Tibial artery (tissue), 4 donors: ENCODE measurements at places on chromosomes 1 and 21.
A peak's percentile ranks its signal among the peaks of the same experiment; 100 is the strongest.

DNA sequence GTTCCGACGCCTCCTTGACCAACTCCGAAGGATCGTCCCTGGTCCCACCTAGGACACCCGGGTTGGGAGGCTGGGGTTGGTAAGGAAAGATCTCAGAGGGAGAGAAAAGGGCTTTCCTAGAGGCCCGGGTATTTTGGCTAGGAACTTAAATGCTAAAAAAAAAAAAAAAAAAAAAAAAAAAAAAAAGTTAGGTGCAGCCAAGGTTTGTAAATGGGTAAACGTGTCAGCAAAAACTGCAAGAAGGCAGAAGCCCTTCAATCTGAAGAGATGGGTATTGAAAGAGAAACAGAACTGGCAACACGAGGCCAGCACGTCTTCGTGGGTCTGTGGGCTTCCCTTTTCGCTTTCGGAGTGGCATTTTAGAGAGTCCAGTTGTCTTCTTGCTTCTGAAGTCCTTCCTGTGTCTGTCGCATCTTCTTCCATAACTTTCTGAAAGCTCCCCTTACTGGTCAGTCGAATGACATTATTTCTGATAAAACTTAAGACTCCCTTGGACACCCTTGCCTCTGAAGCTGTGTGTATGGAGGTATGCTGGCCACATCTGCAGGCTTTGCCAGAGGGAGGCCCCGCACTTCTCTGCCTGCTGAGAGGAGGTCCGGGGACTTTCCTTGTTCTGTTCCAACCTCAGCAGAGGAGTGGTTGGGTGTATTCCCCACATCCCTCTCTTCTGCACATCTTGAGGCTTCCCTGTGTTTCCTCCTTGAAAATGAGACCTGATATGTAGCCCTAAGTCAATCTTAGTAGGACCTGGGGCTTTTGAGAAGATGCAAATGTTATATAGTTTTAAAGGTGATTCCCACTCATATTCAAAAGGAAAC is 745 bp downstream of the RCSD1 start:
- no peak for DNase-seq

- no peak for DNase-seq
Observed at GRCh38 chr21:39775816-39776215, 30.8 kb downstream of the IGSF5 start.

DNA sequence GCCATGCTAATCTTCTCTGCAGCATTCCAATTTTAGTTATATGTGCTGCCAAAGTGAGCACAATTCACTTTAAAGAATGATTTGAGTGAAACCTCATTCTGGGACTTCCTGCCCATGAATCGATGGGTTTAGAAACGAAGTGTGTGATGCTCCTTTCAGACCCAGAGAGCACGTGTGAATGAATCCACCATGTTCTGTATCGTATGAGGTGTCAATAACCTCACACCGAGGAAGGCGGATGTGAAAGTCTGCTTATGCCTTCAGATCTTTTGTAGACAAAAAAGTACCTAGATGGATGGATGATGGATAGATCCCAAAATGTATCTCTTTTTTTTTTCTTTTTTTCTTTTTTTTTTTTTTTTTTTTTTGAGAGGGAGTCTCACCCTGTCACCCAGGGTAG is 13.8 kb downstream of the UBASH3A start:
- DNase-seq = no peak

GRCh38 chr1:1622010-1622787 is 6.9 kb downstream of the MIB2 start:
- DNase-seq = no peak

DNA sequence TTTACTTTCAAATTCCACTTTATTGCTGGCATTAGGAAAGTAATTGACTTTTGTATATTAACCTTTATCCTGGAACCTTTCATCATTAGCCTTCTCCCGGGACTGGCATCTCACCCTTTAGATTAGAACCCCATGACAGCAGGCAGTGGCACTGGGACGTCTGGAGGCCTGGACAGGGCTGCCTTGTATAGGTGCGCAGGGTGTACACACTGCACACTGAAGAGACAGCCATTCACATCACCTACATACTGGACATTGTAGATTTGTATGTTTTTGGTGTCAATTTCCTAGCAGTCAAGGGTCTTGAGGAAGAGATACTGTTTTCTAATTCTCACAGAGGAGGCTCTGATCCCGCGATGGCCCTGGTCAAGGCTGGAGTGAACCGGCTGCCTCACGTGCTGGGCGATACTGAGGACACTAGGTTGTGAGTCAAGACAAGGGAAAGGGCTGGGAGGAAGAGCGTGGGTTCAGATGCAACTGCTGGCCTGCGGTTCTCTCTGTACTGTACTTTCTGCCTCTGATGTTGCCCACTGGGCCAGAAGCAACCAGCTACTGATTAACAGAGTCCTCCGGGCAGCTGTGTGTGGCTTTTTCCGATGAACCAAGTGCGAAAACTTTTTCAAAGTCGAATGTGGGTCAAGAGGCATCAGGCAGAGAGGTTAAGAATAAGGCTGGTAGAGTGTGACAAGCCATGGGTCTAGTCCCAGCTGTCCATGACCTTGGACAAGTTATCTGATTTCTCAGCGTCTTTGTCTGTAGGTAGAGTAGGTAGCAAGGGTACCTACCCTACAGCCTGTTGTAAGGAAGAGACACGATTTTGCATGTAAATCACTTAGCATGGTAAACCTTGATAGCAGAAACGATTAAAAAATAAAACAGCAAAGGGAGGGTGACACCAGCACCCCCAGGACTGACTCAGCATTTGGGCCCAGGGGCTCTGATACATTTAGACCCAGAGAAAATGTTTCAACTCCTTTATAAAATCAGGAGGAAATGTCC is 38.2 kb upstream of the SLC25A33 start:
- no peak for DNase-seq

DNA sequence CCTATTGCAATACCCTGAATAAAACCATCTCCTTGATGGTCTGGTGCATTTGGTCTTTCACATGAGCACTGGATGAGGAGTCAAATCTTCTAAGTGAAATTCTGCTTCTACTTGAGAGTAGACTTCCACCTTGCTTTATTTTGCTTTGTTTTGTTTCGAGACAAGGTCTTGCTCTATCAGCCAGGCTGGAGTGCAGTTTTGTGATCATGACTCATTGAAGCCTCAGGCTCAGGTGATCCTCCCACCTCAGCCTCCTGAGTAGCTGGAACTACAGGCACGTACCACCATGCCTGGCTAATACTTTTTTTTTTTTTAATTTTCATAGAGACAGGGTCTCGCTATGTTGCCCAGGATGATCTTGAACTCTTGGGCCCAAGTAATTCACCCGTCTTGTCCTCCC is 65.8 kb upstream of the F3 start:
- no peak for DNase-seq

- no peak for DNase-seq
Observed at GRCh38 chr1:6822530-6823359, 37.5 kb downstream of the CAMTA1 start.

DNA sequence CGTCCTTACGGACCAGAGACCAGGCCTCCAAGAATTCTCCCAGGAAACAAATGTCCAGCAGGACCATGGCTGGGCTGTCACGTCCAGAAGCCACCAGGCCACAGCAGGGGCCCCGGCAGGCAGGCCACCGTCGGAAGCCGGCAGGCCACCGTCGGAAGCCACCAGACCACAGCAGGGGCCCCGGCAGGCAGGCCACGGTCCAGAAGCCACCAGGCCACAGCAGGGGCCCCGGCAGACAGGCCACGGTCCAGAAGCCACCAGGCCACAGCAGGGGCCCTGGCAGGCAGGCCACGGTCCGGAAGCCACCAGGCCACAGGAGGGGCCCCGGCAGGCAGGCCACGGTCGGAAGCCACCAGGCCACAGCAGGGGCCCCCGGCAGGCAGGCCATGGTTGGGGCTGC is 67.0 kb upstream of the PDE9A start:
- no peak for DNase-seq

GRCh38 chr1:160078512-160079195 is 2.7 kb upstream of the KCNJ9 start:
- DNase-seq = no peak

- no peak for DNase-seq
Observed at GRCh38 chr1:208772891-208773290, 528.7 kb upstream of the PLXNA2 start.

GRCh38 chr21:41951876-41952567 is 1.8 kb downstream of the C2CD2 start:
- no peak for DNase-seq

DNA sequence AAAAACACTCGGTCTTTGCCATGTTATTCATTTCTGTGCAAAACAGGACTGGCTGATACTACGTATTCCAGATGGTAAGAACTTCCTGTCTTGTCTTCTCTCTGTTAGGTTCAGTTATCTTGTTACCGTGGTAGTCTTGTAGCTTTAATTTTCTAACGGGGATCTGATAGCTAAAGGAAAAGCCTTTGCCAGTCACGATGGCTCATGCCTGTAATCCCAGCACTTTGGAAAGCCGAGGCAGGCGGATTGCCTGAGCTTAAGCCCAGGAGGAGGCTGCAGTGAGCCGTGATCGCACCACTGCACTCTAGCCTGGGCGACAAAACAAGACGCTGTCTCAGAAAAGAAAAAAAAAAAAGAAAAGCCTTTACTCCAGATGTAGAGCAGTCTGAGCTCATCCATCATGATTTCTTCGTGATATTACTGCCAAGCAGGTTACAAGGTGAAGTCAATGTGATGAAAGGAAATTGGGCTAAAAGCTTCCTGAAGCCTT is 11.1 kb upstream of the MSTO1 start:
- no peak for DNase-seq

- DNase-seq = no peak
Observed at GRCh38 chr21:33937146-33937545, 21.5 kb upstream of the ATP5PO start.

GRCh38 chr1:27934818-27935549 is at the start of gene SMPDL3B:
SMPDL3B (plus strand) TSS chr1:27935000; CDS start chr1:27935184, 184 bp downstream.
- DNase-seq = no peak

DNA sequence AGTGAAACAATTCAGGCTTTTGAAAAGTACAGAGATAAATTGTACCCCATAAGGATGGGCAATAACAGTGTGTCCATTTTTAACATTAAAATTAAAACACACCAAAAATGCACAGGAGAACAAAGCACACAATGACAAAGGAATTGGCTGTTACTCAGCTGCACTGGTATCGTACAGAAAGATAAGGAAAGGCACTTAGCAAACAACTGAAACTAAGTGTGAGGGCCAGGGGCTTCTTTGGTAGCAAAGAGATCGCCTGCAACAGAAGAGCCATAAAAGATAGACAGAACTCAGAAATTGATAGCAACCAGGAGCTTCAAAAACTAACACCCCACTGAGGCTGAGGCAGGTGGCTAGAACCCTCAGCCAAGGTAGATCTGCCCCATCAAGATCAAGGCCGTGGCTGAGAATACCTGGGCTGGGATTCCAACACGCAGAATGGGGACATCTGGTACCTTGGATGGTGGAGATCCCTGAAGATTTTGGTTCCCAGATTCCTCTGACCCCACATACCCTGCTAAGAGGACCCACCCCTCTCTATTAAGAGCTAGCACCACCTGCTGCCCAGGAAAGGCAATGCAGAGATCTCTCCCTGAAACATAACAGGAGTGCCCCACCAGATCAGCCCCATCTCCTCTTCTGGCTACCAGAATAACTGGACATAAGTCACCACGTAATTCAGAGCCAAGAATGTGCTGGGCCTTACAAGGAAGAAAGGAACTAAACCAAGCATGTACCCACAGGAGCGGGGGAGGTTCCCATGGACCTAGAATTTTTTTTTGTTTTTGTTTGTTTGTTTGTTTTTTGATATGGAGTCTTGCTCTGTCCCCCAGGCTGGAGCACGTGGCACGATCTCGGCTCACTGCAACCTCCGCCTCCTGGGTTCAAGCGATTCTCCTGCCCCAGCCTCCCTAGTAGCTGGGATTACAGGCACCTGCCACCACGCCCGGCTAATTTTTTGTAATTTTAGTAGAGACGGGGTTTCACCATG is 16.2 kb downstream of the PLEKHO1 start:
- DNase-seq = peak; percentile 59

GRCh38 chr1:15826810-15827507 is 19.5 kb upstream of the UQCRHL start:
- DNase-seq = no peak

DNA sequence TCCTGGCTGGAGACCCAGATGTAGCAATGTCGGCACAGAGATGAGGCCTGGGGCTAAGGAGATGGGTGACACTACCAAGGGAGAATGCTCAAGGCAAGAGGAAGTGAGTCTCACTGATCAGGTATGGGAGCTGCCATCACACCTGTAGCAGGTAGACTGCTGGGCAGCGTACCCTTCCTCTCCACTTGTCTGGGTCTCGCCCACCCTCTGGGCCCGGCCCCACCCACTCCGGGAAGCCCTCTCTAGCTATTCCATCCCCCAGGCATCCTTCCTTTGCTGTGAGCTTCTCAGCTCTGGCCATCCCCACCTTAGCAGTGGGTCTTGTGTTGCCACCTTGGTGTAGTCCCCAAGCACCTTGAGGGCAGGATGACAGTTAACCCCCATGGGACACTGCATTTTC is 87.7 kb upstream of the EDN2 start:
- no peak for DNase-seq

DNA sequence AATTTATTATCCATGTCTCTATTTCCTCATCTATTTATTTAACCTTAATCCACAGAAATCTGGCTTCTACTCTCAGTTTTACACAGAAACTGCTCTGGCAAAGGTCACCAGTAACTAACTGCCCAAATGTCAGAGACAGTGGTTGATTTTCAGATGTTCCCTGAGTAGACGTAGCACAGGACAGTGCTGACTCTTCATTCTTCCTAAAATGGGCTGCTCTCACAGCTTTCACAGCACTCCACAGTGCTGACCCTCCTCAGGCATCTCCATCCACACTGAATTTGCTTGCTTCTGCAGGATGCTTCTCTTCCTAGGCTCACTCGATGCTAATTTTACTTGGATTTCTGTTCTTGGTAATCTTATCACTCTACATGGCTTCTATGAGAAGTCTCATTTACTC is 508.2 kb upstream of the ZRANB2 start:
- no peak for DNase-seq

- DNase-seq = no peak
Observed at GRCh38 chr1:157415661-157416060, 136.7 kb downstream of the FCRL5 start.

DNA sequence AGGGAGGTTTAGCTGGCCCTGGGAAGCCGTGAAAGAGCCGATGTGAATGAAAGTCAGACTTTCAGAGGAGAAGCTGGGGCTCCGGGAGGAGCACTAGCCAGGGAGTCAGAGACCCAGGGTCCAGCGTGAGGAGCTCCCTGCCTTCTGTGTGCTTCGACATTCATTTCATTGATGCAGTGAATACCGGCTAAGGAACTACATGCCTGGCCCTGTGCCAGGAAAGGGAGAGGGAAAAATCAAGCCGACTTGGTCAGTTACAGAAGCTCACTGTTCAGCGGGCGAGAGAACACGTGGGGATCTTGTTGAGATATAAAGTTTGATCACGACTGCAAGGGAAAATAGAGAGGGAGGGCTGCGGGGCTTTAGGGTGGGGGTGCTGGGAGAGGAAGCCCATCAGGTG is 76.7 kb upstream of the RUNX3 start:
- peak; percentile 41 for DNase-seq

GRCh38 chr1:248174521-248174920 is at the start of gene OR2M2:
OR2M2 (plus strand) TSS chr1:248174821; CDS start chr1:248179986, 5,165 bp downstream.
- DNase-seq = no peak

GRCh38 chr1:6185635-6186382 is 5.7 kb upstream of the CHD5 start:
- DNase-seq = no peak

DNA sequence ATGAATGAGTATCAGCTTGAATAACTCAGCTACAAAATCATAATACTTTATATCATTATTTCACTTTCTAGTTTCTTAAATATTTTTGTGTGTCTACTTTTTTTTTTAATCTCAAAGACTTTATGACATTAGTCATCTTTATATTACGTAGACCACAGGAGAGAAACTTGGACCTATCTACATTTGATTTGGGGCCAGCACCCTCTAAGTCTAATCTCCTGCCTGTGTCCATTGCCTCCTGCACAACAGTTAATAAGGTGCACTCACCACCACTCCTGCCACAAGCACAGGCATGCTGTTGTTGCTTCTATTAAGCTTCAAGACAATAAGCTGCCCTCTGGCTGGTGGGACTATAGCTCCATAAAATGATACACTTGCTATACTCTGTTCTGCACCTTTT is 70.4 kb downstream of the DIRAS3 start:
- no peak for DNase-seq
